ENCODE measurements at places on chromosomes 7 and 10.

GRCh38 chr10:2011106-2011716, 273.9 kb upstream of the ADARB2 start:
- DNase-seq, result no peak

- no peak for DNase-seq
These were observed 38.1 kb downstream of the LRGUK start for GRCh38 chr7:134165252-134165651.

GRCh38 chr10:125684581-125684980, 1.6 kb upstream of the TEX36 start:
- no peak for DNase-seq

DNA sequence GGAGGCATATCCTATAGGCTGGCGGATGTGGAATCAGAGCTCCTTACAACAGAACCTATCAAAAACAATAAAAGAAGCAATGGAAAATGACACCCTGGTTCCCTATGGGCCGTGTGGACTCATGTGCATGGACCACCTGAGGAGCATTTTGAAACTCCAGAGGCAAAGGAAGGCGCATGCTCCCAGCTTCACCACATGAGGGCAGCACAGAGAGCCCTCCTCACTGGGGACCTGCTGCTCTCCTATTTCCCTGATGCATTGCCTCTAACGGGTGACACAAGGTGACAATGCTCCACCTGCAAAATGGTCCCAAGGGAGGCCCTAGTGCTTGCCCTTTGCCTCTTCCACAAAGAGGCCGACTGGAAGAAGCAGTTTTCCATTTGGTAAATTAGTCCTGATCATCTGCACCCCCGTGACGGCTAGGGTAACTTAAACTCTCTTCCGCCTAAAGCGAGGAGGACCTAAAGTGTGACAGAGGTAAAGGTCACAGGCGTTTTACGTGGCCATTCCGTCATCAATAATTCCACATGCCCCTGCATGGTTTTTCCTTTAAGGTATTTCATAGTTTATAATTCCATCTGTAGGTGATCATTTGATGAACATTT, 67.7 kb downstream of the GPAM start:
- no peak for DNase-seq

DNA sequence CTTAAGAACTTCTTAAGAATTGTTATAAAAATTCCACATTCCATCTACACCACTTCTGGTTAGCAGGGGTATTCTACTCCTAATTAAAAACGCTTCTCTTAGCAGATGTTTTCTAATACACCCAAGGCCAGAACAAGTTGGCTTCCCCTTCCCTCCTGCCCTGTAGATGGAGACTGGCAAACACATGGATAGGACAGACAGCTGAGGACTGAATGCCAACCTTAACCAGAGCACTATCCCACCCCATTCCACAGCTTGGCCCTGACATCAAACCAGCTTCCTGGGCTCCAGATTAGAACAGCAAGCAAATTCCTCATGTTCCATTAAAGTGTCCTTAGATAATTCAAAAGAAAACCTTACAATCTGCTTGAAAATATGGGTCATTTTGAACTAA, 56.6 kb upstream of the IL6 start:
- no peak for DNase-seq

DNA sequence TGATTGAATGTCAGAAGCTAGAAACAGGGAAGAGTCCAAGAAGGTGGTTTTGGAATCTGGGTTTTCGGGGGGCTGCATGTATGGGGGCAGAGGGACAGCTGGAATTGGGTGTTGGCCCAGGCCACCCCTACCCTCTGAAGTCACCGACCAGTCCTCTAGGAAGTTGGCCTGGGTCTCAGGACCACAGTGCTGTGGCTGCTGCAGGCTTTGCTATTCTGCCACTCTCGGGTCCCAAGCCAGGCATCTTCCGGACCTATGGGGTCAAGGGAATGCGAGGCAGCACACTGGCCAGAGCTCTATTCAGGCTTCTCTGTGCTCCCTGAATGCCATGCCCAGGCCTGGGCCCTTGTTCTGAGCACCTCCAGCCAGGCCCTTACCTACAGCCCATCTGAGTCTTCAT, 13.2 kb downstream of the FGF8 start:
- no peak for DNase-seq

DNA sequence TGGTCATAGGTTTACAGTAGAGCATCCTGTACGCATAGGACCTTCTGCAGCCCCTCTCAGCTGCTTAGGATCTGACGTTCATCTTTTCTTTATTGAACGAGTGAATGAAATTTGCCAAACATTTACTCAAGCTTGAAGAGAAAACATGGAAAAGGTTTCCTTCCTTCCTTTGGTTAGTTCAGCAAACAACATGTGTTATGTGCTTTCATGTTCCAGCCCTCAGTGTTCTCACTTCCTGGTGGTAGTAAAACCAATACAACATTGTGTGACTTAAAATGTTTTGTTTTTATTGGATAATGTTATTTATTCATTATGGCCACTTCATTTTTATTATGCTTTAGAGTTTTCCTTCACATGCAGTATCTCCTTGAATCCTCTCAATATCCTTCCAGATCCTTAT, 1.4 kb upstream of the CDCA7L start:
- no peak for DNase-seq

DNA sequence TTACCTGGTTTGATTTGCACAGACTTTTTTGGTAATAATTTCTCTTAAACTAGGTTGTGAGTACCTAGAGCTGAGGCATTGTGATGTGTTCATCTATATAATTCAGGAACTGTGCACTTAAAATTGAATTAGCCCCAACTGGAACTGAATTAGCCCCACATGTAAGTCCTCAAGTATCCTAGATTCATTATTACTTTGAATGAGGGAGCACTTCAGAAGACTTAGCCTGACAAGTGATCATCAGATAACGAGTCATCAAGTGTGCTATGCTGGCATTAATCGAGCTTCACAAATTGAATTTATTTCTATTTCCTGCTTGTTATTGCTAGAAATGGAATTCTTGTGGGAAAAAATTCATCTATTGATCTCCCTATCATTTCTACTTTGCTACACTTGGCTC, 323.4 kb upstream of the SEMA3D start:
- no peak for DNase-seq

DNA sequence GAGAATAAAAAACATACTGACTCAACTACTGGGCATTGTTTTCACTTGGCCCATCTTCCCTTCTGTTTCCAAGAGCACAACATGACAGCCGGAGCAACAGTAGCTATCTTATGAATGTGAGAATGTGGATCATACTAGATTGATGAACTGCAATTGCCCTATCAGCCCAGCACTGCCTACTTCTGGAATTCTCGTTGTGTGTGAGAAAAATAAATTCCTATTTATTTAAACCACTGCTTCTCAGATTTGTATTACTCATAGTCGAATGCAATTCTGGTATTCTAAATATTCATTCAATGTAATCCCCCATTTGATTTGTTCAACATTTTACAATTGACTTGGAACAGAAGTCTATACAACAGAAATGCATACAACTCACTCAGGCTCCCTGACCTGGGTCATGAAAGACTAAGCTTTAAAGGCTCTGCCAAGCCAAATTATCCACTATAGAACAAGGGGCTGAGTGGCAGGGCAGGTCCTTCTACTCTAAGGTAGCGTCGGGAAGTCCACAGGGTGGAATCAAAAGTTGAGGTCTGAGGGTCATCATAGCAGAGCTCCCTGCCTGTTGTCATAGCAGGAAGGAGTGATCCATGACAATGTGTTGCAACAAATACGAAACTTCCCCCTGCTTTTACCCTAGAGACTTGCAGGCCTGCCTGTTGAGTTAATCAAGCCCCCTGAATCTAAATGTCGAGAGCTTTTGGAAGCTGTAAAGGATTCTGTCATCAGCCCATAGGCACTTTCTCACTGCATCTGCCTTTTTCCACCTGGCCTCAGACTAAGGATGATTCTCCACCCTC, 12.4 kb upstream of the JAZF1 start:
- no peak for DNase-seq

DNA sequence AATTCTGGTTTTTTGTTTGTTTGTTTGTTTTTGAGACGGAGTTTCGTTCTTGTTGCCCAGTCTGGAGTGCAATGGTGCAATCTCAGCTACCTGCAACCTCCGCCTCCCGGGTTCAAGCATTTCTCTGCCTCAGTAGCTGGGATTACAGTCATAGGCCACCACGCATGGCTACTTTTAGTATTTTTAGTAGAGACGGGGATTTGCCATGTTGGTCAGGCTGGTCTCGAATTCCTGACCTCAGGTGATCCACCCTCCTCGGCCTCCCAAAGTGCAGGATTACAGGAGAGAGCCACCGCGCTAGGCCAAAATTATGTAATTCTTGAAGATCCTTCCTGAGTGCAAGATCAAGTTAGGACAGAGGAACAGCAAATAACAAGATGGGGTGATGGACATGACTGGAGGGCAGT, 719 bp downstream of the ZNF33B start:
- no peak for DNase-seq

GRCh38 chr10:122465401-122466040, 4.2 kb downstream of the HTRA1 start:
- no peak for DNase-seq
